ENCODE measurements at places on chromosomes 1 and 21.

DNA sequence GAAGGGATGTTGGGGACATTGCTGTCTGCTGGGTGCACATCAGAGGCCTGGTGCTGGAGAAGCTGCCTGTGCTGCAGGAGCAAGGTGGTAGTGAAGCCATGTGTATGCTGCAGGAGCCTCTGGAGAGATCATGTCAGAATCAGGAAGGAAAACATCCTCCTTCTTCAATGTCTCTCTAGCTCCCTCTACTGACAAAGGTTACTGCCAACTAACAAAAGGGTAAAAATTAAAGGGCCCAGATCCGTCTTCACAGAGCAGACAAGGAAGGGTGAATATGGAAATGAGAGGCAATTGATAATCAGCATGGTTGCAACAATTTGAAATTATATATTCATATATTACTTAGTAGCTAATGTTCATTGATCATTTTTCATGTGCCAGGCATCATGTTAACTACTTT is 32.2 kb downstream of the FAM177B start:
- DNase-seq, result no peak

- peak; percentile 33 for DNase-seq
These were observed 274.5 kb downstream of the CTH start for GRCh38 chr1:70685300-70686286.

- DNase-seq, result no peak
These were observed 52.9 kb upstream of the RGS1 start for GRCh38 chr1:192522673-192523072.

DNA sequence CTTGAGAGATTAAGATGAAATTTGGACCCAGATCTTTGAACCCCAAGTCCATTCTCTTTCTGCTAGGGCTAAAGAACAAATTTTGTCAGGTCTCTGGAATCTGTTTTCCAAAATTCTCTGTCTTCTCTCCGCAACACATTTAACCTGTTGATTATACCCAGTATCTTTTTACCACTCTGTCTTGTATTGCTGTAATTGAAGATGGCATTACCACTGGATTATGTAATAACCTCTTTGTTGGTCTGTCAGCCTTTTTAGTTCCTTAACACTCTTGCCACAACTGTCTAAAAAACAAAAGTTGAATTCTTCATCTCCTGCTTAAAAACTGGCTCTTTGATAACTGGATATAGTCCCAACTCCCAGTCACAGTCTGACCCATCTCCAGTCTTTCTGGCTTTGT is 3.0 kb downstream of the SRP9 start:
- DNase-seq, result no peak

DNA sequence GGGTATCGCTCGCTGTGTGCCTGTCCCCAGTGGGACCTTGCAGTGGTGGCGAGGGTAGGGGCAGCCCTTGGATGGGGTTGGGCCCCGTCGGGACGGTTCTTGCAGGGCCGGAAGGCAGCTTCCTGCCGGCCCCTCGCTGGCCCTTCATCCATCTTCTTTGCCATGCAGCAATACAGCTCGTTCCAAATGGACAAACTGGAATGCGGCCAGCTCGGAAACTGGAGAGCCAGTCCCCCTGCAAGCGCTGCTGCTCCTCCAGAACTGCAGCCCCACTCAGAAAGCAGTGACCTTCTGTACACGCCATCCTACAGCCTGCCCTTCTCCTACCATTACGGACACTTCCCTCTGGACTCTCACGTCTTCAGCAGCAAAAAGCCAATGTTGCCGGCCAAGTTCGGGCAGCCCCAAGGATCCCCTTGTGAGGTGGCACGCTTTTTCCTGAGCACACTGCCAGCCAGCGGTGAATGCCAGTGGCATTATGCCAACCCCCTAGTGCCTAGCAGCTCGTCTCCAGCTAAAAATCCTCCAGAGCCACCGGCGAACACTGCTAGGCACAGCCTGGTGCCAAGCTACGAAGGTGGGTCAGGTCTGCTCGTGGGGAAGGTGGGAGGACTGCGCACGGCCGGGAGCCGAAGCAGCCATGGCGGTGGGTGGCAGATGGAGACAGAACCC is 45.8 kb downstream of the SIM2 start:
- DNase-seq, result no peak

- DNase-seq, result no peak
These were observed 7.1 kb downstream of the PIGR start for GRCh38 chr1:206939131-206939530.

DNA sequence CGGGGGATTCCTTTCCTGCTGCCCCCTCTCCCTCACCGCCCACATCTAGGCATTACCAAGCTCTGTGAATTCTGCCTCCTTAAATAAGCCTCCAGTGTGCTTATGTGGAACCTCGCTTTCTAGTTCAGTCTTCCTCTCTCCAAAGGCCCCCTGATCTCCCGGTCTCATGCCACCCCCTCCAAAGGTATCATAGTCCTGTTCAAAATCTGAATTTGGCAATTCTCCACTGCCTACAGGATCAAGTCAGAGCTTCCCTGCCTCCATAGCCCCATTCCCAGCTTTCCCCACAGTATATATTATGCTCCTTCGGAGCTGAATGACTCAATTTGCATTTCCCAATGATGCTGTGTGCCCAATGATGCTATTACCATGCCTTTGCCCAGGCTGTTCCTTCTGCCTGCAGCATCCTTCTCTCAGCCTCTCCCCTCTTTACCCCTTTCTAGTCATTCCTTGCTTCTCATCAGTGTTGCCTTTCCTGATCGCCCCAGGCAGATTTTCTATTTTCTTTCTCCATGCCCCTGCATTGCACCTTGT is 1.7 kb downstream of the AZIN2 start:
- DNase-seq, result no peak

DNA sequence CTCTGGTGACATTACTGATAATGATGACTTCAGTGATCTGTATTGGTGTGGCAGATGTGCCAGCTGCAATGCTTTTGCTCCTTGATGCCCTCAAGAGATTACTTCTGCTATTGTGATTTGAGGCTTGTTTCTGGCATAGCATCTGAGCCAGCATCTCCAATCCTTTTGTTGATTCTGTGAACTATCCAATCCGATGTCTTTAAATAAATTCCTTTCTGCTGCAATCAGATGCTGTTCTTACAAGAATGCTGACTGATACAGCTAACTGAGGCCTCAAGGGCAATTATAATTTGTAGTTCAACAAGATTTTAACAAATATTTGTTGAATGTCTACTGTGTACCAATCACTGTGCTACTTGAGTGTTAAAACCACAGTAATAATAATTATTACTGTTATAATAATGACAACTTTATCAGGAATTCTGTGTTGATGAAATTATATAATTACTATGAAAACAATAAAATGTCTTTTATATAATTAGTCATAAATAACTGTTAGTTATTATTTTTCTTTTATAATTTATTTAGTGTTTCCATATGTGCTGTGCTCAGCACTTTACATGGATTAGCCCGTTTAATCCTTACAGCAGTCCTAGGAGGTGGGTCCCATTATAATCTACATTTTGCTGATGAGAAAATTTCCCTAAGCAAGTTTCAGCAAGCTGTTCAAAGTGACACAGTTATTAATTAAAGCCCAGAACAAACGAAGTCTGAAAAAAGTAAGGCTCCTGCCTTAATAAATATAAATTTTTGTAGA is 308.2 kb downstream of the BRINP3 start:
- DNase-seq, result no peak

DNA sequence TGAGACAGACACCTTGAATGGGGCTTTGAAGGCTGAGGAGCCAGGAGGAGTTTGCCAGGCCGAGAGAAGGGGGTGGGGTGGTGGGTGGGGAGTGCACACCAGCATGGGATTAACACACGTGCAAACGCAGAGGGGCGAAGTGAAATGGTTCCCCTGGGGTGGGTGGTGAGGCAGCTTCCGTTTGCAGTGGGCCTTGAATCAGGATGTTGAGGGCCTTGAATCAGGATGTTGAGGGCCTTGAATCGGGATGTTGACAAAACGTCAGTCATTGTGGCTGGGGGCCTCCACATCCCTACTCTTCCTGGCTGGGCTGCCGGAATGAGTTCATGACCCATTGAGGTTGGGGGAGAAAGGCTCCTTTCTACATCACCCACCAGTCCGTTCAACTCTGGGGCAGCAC is 16.6 kb downstream of the LDLRAP1 start:
- DNase-seq, result no peak

- DNase-seq, result no peak
These were observed 51.0 kb downstream of the PSMG1 start for GRCh38 chr21:39132248-39132647.

- no peak for DNase-seq
These were observed 690.7 kb downstream of the NCAM2 start for GRCh38 chr21:21688889-21689288.

GRCh38 chr1:176938375-176938774 is 226.1 kb downstream of the ASTN1 start:
- DNase-seq, result no peak

GRCh38 chr1:180267211-180267561 is 37.1 kb downstream of the LHX4 start:
- no peak for DNase-seq

DNA sequence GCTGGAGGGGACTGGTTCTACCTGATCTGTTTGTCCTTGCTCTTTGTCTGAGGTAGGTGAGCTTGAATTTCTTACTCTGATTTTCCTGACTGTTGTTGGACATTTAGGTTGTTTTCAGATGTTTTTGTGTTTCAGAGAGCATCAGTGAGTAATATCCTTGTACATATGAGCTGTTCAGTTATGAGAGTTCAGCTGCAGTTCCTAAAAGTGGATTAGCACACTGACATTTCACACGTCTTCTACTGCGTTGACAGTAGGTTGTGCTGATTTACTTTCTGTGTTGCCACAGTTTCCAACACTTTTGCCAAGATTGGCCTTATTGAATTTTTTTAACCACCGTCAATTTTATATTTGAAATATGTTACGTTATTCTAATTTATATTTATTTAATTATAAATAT is 27.7 kb downstream of the CXADR start:
- DNase-seq, result no peak

GRCh38 chr1:240646571-240647240 is 34.8 kb upstream of the GREM2 start:
- DNase-seq, result no peak

DNA sequence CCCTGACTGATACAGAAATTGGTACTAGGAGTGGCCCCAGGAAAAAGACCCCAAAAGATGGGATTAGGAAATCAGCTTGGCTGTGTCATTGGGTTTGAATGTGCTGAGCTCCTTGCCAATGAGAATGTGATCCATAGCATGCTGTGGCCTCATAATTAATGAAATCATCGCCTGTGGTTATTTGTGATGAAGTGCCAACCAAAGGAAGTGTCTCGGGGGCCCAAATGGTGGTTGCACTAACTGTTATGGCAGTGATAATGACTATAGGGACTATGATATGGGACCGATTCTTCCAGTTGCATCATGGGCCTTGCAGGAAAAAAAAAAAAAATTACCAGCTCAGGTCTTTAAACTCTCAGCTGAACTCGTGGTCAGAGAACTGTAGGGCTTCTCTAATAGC is 15.4 kb upstream of the ZDHHC18 start:
- DNase-seq, result no peak

DNA sequence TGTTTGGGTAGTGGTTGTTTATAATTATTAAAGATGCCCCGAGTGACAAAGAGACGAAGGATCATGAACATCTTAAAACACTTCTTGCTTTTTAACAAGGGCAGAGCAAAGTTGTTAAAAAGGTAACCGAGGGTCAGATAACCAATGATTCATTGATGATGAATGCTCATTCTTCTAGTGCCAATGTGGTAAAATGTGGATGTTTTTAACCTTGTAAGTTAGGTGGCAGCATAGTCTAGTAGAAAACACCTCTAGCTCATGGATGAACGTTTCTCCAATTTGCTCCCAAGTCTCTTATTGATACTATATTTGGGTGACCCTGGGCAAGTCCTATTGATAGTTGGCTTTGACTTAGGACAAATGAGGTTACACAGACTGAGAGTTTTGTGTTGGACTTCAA is 167.9 kb downstream of the KIF26B start:
- no peak for DNase-seq

- DNase-seq, result no peak
These were observed 7.2 kb upstream of the COL6A1 start for GRCh38 chr21:45974073-45975019.

DNA sequence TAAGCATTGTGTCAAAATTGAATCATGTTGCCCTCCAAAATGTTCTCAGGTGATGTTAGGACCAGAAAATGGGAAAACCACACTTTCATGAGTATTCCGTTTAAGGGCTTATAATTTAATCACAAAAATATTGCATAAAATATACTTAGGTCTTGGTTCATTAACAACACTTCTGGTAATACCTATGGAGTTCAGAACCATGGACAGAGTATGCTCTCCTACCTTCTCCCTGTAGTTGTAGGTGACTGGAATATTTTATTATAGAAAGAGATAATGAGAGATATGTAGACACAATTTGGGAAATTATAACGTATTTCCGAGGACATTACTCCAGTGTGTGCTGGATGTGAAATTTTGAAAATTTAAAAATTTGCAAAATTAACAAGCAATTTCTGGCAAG is 232.5 kb downstream of the NCAM2 start:
- DNase-seq, result no peak

- DNase-seq, result no peak
These were observed 820.3 kb downstream of the USP25 start for GRCh38 chr21:16550118-16550517.

- DNase-seq, result no peak
These were observed 36.2 kb downstream of the EPS15 start for GRCh38 chr1:51482881-51483280.

DNA sequence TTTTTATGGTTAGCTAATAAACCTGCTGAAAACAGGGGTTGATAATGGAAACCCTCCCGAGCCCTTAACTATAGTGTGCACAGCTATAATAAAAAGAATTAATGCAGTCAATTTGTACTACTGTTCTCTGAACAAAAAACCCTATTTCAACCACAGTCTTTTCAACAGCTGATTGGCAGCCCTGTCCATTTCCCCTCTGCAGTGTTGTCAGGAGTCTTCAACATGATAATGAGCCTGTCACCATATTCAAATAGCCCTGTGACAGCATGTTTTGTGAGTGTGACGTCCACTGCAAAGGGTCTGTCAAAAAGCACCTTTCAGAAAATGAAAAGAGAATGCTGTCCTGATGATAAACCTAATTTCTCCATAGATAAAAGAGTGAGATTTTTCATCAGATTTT is 92.7 kb downstream of the ESRRG start:
- DNase-seq, result no peak

GRCh38 chr1:157497987-157498735 is 54.2 kb downstream of the FCRL5 start:
- DNase-seq, result no peak

All from T-helper 2 cell treated with Interferon-gamma antibody and Interleukin-4, amounts not matched to agents 5 μg/mL and 100 μg/mL, for 36 hours (primary cell).